ENCODE measurements at places on chromosomes 4 and X.

- no peak for DNase-seq
Observed at GRCh38 chr4:18057821-18058533, 36.4 kb upstream of the LCORL start.

GRCh38 chr4:153038623-153039311 lies 102.6 kb downstream of the FHDC1 start:
- no peak for DNase-seq

GRCh38 chr4:73443224-73443623 lies 7.2 kb downstream of the AFP start:
- no peak for DNase-seq

GRCh38 chr4:77624213-77624612 lies 18.6 kb downstream of the CXCL13 start:
- no peak for DNase-seq

DNA sequence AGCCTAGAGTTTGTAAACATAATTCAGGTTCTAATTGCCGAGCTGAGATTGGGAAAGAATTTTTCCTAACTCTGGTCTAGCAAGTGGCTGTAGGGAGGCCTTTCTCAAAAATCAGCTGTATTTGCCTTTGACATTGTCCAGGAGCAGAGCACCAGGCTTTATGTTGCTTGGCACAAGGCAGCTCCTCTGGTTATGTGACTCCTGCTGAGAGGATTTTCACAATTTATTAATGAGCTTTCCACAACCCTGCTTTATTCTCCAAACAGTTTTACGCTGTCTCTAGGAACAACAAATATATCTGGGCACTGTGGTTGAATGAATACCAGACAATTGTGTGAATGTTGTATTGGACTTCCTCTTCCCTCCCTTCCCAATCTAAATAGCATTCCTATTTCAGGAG lies 14.9 kb downstream of the LSM6 start:
- no peak for DNase-seq

DNA sequence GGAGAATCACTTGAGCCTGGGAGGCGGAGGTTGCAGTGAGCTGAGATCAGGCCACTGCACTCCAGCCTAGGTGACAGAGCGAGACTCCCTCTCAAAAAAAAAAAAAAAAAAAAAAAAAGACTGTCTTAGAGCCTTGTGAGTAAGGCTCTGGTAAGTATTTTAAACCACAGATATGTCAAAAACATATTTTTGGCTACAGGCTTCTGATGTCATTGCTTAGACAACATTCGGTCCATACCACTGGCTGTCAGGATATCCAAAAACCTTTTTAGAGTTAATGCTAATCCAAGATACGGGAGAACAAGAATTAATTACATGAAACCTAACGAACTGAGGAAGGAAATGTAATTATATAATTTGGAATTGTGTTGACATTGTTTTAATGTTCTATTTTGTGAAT lies 999.5 kb upstream of the PABPC4L start:
- no peak for DNase-seq

DNA sequence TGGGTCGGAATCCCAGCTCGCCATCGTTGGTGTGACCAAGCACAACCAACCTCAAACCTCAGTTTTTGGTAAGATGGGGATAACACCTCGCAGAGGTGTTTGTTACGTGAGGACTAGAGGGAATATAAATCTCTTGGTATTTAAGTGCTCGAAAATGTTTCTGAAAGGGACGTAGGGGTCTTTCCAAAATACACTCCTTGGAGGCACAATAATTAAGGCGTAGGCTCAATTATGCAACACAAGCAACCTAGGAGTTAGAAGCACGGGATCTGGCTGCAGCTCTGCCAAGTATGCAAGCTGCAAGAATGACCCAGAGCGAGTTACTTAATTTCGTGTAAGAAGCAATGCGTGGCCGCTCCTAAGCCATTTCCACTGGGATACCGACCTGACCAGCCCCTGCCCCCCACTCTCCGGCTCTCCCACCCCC lies 552 bp downstream of the ADH5 start:
- DNase-seq = peak; percentile 61

GRCh38 chrX:132375941-132376340 lies 112.9 kb downstream of the MBNL3 start:
- no peak for DNase-seq

GRCh38 chr4:123528501-123529277 lies 132.1 kb downstream of the SPRY1 start:
- DNase-seq = no peak

GRCh38 chrX:117713411-117713810 lies 403.2 kb downstream of the KLHL13 start:
- DNase-seq = no peak

DNA sequence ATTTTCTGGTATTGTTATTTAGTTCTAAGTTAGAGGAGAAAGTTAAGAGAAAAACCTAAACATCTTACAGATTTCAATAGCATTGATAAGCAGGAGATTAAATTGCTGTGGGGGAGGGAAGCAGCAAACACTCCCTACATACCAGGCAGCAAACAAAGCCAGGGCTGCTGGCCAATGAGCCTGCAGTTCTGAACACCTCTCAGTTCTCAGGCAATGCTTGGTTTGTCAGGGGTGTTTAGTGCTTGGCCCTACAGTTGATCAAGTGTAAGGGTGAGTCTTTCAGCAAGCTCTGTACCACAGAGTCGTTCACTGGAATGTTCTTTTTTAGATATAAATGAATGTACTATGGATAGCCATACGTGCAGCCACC lies 38.6 kb downstream of the EGFL6 start:
- DNase-seq = no peak

GRCh38 chr4:34323549-34324320 lies 1920.6 kb downstream of the ARAP2 start:
- DNase-seq = no peak

DNA sequence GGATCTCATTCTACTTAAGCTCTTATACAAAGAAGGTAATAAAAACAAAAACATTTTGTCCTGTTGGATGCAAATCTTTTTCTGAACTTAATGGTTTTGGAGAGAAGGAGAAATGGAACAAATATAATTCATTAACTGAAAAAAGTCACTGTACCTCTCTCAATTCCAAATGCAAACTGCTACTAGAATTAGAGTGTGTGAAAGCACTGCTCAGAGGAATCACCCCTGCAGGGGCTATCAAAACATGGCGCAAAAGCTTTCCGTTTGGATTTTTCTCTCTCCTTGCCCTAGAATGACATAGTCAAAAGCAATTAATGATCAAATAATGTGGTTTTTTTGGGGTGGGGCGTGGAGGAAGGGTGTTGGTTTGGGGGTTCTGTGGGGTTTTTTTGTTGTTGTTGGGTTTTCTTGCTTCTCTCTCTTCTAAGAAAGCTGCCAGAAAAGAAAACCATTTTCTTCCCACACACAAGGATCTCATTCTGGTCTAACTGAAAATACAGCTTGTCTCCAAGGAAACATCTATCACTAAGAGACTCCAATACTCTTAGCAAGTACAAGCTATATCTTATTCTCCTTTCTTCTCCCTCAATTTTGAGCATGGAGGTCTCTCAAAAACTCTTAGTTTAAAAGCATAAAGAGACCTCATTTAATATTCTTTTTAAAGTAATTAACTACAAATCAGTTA lies 41.6 kb downstream of the USP46 start:
- DNase-seq = no peak

DNA sequence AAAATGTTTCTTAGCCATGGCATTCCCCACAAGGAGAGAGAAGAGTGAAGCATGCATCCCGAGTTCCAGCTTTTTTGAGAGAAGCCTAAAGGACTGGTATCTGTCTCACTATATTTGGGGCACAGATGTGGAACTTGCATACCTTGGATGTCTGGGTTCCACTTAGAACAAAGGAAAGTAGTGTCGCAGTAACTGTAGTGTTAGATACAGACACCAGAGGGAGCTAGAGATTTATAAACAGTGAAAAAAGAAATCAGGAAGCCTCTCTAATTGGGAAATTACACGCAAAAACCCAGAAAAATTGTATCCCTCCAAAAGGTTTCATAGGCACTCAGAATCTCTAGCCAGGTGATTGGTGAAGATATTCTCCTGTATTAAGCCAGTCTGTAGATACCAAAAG lies 34.4 kb downstream of the AGTR2 start:
- no peak for DNase-seq

- DNase-seq = no peak
Observed at GRCh38 chr4:2254665-2255500, 7.0 kb downstream of the MXD4 start.

DNA sequence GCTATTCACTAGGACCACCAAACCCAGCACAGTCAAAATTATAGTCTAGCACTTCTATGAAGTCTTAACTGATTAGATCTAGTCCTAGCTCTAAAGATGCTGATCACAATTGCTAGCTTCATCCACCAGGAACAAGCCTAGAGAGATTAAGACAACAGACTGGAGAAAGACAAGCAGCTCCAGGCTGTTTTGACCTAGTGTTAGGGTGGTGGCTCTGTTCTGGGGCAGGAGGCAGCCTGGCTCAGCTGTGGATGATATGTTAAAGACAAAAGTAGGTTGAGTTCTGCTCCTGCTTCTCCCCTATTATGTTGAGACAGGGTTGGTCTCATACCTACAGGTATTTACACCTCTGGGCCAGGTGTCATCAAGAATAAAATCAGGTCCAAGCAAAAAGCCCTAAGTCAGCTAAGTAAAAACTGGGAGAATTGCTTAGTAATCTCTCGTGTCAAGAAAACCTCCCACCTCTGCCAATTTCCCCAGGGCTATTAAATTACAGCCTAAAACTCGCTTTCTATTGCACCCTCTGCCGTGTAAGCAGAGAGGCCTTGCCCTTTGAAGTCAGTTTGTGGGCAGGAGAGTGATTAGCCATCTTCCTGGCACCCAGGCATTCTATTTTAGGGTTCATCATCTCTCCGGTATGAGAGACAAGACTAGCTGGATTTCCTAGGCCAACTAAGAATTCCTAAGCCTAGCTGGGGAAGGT lies 39.9 kb downstream of the RAB40AL start:
- no peak for DNase-seq

- DNase-seq = no peak
Observed at GRCh38 chr4:126957556-126957955, 675.2 kb upstream of the INTU start.

DNA sequence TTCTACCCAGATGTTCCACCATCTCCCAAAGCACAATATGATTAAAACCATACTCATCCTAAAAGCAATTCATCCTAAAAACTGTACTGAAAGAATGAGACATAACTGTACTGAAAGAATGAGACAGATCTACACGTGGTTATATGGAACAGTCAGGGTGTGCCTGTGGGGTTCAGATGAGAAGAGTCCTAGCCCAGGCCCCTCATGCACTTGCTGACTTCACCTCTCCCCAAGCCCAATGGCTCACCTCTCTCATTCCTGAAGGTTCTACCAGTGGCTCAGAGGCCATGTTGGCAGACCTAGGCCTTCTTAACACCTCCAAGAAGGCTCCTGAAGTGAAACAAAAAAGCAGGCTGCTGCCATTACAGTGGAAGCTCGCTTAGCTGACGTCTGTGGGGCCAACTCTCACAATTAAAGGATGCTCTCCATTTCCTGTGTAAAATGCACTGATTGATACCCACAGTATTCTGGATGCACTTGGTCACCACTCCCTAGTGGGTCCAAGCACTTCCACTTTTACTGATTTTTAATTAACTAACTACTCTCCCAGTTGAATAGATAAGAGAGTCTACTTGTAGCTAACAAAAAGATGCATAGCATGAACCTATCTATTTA lies 3.8 kb downstream of the PLAC1 start:
- DNase-seq = no peak

GRCh38 chrX:45804276-45804675 lies 603.6 kb upstream of the DIPK2B start:
- no peak for DNase-seq

GRCh38 chr4:163949976-163950601 lies 455.6 kb downstream of the TMA16 start:
- DNase-seq = no peak

- DNase-seq = no peak
Observed at GRCh38 chrX:22136711-22137110, 104.6 kb downstream of the PHEX start.

DNA sequence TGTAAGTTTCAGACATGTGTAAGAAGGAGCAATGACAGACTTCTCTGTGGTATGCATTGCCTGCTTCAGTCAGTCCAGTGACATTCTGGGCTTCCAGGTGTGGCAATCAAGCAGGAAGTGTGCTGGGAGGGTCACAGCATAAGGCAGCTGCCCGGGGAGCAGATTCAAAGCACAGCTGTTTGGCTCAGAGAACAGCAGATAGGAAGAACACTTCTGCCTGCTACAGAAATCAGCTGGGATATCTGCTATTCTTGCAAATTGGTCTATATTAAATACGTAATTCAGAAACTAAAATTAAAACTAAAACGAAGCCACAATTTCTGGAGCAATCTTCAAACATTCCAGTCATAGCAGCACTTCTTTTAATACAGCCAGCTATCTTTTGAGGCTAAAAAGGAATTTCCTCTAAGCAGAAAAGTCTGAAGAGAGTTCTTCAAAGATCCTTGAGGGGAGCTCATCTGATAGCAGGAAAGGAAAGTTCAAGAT lies 47.5 kb upstream of the GALNT7 start:
- no peak for DNase-seq

- DNase-seq = peak; percentile 70
Observed at GRCh38 chr4:6761649-6762615, 20.6 kb upstream of the KIAA0232 start.

- DNase-seq = no peak
Observed at GRCh38 chr4:8225706-8226443, 26.8 kb downstream of the SH3TC1 start.
